ENCODE measurements at places on chromosomes 5 and 9.
A peak's percentile ranks its signal among the peaks of the same experiment; 100 is the strongest.

DNA sequence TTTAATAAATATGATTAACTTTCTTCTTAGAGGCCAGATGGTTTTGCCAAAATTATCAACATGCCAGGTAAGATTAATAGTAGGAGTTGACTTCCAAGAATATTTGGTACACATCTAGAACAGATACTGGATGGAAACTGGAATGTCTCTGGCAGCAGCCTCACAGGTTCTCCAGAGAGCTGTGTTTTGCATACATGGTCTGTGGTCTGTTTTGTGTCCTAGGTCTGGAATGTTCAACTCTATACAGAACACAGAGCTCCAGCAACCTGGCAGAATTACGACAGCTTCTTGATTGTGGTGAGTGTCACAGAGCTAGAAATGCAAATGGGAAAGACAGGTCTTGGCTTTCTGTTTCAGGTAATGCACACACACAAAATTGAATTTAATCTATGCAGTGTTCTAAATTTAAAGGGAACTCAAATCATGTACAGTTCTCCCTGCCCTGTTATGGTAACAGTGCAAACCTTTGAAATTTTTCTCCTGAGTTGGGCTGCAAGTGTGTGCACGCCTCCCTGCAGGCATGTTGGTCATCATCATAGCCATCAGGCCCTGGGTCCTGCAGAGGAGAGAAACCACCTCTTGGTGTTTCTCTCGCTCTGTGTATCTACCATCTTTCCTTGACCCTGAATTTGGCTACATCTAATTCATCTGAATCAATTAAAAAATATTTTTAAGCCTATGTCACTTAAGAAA is 58.3 kb downstream of the PIK3R1 start:
- no peak for DNase-seq

DNA sequence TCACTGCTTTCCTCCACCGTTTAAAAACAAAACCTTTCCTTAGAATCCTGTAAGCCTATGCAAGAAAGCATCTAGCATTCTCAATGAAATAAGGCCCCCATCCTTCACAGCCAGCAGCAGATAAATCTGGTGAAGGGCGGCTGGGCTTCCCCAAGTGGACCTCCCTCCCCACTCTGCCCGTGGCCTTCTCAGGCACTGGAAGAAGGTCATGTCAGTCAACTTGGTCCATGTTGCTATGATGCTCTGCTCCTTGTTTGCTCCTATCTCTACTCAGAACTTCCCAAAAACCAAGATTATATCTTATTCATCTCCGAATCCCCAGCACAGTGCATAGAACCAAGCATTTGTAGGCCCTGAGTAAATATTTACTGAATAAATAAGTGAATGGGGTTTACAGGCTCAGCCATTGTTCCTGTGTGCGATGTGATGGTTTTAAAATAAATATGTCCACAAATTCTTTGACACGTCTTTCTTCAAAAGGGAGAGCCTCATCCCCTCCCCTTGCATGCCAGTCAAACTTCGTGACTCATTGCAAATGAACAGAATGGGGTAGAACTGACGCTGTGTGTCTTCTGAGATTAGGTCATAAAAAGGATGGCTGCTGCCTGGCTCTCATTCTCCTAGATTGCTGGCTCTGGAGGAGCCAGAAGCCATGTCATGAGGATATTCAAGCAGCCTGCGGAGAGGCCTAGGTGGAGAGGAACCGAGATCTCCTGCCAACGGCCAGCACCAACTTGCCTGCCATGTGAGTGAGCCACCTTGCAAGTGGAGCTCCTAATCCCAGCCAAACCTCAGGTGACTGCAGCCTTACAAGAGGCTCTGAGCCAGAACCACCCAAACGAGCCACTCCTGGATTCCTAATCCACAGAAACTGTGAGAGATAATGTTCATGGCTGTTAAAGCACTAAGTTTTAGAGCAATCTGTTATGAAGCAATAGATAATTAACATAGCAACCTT is 70.5 kb downstream of the MED27 start:
- DNase-seq: no peak

DNA sequence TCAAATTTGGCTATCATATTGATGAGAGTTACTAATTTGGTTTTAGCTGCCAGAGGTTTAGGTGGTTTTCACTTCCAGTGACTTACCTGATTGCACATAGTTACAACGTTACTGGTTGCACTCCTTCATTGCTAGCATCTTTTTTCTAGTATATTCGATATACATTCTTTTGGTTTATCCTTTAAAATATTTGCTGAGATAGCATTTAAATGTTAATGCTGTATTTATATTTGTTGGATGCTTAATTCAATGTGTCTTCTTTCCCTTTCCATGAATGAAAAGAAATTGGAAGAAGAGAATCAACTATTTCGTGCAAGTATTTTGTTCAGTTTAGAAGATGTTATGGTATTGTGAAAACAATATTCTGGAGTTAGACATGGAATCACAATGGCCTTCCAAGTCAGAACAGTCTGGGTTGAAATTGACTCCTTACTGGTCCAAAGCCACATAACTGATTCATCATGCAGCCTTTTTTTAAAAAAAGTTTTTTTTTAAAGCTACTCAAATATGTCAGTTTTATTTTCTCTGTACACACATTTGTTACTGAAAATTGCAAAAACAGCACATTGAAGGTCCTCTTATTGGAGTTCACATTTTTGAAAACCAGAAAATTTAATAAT is 2.2 kb downstream of the SPIN1 start:
- no peak for DNase-seq

DNA sequence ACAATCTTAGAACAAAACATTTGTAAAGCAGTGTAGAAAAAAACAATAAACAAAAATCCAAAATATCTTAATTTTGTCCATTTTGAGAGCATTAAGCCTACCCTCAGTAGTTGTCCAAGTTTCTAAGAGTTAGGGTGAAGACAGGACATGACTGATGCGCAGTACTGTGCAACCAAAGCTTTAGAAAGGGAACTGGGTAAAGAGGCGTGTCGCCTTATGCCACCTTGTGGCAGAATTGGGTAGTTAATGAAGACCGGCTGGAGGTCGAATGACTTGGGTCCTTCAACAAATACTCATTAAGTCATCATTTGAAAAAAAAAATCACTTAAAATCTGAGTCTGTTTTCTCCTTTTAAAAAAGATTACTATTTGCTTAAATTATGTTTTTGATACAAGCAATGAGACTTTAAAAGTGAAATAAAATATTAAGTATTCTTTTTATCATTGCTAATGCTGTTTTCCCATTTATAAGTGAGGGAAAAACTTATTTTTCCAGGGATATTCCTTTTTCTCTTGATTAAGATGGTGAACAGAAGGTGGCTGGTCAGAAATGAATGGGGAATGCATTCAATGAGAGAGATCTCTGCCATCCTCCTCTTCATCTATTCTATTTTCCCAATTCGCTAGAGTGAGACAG is 3.5 kb upstream of the RNF20 start:
- peak; percentile 28 for DNase-seq

DNA sequence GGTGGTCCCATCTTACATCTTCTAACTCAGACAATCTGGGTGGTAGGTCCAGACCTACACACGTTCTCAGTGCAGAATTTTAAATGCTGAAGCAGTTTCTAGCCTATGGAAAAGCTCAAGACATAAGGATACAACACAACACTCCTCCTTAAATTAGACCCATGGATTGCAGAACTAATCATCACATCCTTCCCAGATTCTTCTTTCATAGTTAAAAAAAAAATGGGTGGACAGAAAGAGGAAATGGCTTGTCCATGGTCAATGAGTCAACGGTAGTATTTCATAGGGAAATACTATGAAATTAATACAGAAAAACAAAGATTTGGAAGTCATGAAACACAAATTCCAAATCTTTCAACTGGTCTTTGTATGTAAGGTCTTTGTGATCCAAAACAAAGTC is 106.9 kb downstream of the PAPPA start:
- DNase-seq: no peak

- no peak for DNase-seq
Observed at GRCh38 chr5:13956471-13956870, 12.0 kb upstream of the DNAH5 start.

DNA sequence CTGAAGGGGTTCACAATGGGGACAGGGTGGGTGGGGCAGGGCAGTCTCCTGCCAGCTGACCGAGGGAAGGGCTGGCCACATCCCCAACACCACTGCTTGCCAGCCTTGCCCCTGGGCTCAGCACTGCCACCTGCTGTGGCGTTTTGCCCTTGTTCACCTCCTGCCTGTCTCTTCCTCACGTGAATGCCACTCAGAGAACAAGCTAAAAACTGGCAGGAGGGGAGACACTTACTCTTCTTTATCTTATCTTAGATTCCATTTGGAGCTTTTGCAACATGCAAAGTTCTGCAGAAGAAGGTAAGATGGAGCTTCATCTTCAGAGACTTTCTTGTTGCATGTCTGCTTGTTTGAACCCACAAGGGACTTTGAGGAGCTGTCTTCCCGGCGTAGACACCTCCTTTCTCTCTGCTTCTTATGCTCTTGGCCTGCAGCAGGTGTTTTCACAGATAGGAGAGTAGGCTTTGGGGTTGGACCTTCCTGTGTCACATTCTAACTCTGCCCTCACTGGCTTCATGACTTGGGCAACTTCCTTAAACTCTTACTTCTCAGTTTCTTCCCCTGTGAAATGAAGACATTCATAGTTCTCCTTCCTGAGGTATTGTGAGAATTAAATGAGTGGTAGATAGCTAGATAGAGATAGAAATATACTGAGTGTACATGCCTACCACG is 4.1 kb downstream of the LRSAM1 start:
- DNase-seq: no peak

- no peak for DNase-seq
Observed at GRCh38 chr9:116350213-116350612, 196.6 kb downstream of the PAPPA start.

DNA sequence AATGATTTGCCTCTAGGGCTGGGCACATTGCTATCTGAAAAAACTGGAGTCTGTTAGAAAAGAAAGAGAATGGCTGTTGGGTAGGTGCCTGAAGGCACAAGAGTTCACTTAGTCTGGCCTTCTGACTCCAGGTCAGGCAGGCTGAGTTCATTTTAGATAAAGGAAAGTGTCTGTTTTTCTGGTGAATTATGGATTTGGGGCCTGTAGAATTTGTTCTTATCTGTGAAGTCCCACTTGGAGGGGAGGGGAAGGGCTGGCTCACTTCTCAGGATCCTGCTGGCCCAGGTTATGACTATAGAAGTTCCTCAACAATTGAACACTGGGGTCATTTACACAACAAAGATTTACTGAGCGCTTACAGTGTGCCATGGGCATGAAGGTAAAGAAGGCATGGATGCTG is 11.5 kb upstream of the SEPTIN8 start:
- DNase-seq: no peak

GRCh38 chr9:137267933-137268355 is 9.6 kb upstream of the TOR4A start:
- no peak for DNase-seq
